NCI-H1417 treated with DMSO at 0.1 percent for 48 hours (cell line): ENCODE measurements at places on chromosomes 4 and X.
A peak's percentile ranks its signal among the peaks of the same experiment; 100 is the strongest.

DNA sequence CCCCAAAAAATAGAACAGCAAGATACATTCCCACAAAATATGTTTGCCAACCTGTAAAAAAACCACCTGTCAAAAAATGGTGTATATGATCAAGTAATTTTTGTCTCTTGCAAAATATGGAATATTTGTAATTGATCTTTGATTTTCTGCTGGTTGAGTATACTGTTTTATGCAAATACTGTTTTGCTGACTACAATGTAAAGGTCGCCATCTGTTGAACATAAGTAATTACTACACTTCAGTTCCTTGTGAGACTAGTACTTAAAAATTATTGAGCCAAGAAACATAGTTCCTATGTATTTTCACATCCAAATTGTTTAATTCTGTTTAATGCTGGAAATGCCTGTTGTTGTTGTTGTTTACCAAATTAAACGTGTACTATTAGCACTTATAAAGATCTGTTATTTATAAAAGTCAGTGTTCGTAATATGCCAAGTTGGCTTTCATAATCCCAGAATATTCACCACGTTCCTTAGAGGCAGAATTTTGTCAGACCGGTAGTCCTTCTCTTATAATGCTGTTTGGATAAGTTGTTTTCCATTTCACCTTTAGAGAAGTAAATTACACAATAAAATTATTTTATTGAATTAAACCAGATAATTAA, 144.2 kb downstream of the PDLIM5 start:
- DNase-seq, result peak; percentile 25

DNA sequence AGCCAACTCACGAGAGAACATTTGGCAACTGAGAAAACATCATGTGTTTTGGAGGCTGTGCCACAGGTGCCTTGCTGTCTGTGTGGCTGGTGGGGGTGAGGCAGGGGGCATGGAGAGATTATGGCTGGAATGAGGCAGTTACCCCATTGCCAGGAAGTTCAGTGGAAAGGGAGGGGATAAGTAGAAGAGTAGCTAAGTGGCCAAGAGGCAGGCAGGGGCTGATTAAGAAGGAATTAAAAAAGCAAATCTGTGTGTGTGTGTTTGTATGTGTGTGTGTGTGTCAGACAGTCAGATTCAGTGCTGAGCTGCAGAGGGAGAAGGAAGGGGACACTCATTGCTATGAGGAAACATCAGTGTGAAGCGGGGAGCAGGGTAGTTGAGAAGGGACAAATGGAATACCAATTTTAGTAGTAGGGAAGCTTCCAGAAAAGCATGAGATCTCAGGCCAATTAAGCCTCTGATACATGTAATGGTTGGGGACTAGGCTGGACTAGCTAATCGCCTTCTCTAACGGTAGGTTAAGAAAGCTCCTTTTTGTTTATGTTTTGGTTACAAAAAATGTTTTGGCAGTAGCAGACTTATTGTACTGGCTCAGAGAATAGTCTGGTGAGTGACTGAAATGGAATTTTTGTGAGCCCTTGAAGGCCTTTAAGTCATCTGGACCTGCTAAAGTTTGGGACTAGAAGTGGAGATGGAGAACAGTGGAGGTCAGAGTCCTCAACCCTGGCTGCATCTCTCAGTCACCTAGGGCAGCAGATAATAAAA, 18.5 kb downstream of the TMEM164 start:
- no peak for DNase-seq

GRCh38 chr4:127732623-127733328, 2.6 kb downstream of the SLC25A31 start:
- peak; percentile 8 for DNase-seq

DNA sequence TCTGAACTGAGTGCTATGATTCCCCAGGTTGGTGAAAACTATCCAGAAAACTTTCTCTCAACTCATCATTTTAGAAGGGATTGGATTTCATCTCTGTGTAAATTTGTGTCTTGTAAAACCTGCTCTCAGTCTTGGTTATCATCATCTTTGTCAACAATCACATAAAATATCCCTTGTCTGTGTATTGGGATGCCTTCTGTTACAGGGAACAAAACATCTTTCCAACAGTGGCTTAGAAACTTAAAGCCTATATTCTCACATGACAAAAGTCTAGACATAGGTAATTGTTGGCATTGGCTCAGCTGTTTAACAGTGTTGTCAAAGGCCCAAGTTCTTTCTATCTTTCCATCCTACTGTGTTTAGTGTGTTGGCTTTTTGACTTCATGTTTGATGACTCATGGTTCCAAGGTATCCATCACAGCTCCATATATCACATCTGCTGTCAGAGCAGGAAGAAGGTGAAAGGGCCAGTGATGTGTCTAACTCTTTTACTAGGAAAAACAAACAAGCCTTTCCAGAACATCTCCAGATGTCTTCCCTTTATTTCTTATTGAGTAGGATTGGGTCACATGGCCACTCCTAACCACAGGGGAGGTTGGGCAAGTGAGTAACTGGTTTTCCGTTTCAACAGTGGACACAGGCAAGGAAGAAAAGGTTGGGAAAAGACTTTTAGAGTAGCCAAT, 65.0 kb downstream of the PHEX start:
- DNase-seq, result no peak

- DNase-seq, result no peak
Measured at GRCh38 chr4:5034206-5034605, 14.9 kb upstream of the CYTL1 start.
